ENCODE measurements at places on chromosomes 13 and 19.

GRCh38 chr19:11237321-11237720 is 2.1 kb upstream of the ANGPTL8 start:
- DNase-seq, result no peak
- no peak overlapping the region for H3K4me3 ChIP-seq
- H3K27me3 ChIP-seq, result no peaks in the 10 kb centered on the region
- no peaks in the 10 kb centered on the region for H3K36me3 ChIP-seq
- no peak overlapping the region for H3K27ac ChIP-seq
- H3K4me1 ChIP-seq, result no peaks in the 10 kb centered on the region

GRCh38 chr13:44399074-44399473 is 25.4 kb downstream of the SERP2 start:
- no peaks in the 10 kb centered on the region for H3K4me1 ChIP-seq
- H3K27me3 ChIP-seq, result no peaks in the 10 kb centered on the region
- no peaks in the 10 kb centered on the region for H3K36me3 ChIP-seq

- H3K27me3 ChIP-seq, result no peaks in the 10 kb centered on the region
- no peaks in the 10 kb centered on the region for H3K36me3 ChIP-seq
- no peak overlapping the region for H3K4me3 ChIP-seq
- no peak overlapping the region for H3K27ac ChIP-seq
- no peak for DNase-seq
These were observed 69.3 kb downstream of the NHLRC3 start for GRCh38 chr13:39107561-39107960.

GRCh38 chr13:50156561-50157127 is 141.4 kb downstream of the KCNRG start:
- peaks cover 15% of the 10 kb centered on the region for H3K4me1 ChIP-seq
- H3K4me3 ChIP-seq, result no peak overlapping the region
- no peaks in the 10 kb centered on the region for H3K36me3 ChIP-seq
- no peak overlapping the region for H3K27ac ChIP-seq
- no peak for DNase-seq
- no peaks in the 10 kb centered on the region for H3K27me3 ChIP-seq

- no peak overlapping the region for H3K27ac ChIP-seq
- no peak overlapping the region for H3K4me3 ChIP-seq
- no peaks in the 10 kb centered on the region for H3K36me3 ChIP-seq
- H3K4me1 ChIP-seq, result peaks cover 11% of the 10 kb centered on the region
- no peak for DNase-seq
These were observed 203.0 kb downstream of the KCTD12 start for GRCh38 chr13:76683168-76683567.

GRCh38 chr13:91196958-91197357 is 150.5 kb upstream of the MIR17HG start:
- no peaks in the 10 kb centered on the region for H3K27me3 ChIP-seq
- no peaks in the 10 kb centered on the region for H3K36me3 ChIP-seq
- DNase-seq, result no peak
